ENCODE measurements at places on chromosomes 5 and 9.

- no peak for DNase-seq
Measured at GRCh38 chr5:76677849-76678472, 38.0 kb upstream of the F2R start.

DNA sequence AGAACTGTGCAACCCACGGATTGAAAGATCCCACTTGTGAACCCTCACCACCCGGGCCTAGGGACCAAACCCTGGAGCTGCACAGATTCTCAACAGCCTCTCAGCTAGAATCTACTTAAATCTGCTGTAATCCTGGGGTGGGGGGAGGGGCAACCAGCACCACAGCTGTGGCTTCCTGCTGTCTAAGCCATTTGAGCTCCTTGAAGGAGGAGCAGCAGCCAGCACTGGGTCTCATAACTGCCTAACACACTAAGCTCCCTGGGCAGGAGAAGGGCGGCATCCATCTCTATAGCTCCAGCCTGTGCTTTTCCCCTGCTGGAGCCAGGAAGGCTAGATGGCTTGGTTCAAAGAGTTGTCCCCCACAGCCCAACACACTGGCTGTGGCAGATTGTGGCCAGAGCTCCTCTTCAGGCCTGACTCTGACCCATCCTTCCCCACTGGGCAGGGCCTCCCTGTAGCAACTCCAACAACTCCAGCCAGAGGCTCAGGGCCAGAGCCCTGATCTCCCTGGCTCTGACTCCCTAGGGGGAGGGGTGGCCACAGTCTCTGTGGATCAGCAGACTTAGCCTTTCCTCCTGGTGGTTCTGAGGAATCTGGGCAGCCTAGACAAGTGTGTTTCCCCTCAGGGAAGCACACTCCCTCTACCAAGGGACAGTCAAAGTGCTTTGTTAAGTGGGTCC, 72.0 kb upstream of the C9orf72 start:
- no peak for DNase-seq

- no peak for DNase-seq
Measured at GRCh38 chr9:15640121-15640520, 87.3 kb downstream of the CCDC171 start.

DNA sequence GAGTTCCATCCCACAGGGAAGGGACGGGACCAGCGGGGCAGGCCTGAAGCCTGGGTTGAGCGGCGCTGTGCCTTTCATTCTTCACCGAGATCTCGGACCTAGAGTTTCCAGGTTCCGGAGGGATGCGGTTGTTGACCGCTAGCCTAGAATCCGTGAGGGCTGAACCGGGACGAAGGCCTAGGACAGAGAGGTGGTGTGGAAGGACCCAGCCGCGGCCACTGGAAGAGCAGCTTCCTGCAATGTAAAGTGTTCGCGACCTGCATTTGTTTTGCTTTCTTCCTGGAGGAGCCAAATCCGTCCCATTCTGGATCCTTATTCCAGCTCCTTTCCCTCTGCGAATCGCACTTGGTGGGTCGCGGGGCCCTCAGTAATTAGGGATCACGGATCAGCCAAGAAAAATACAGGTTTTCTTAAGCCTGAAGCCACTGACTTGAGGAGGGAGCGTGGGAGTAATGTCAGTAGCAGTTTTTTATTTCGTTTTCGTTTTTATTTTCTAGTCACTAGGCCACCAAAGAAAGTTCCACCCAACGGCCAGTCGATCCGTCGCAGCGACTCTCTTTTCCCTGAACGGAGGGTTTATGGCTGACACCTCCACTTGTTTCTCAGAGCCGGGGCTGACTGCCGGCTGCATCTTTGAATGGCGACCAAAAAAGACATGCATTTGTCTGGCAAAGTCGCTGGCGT, 48.6 kb downstream of the ANXA2R start:
- no peak for DNase-seq

Data from activated T-helper 9 cell treated with anti-CD3 and anti-CD28 coated beads, Interleukin-2, amount 50 U/mL, for 16 hours (primary cell).